Suprapubic skin (tissue), 4 donors: ENCODE measurements at places on chromosomes 1 and 21.
A peak's percentile ranks its signal among the peaks of the same experiment; 100 is the strongest.

GRCh38 chr1:91781371-91781825, 104.6 kb downstream of the TGFBR3 start:
- no peaks in the 10 kb centered on the region for H3K27me3 ChIP-seq
- peaks cover 71% of the 10 kb centered on the region for H3K4me1 ChIP-seq
- no peak for DNase-seq
- H3K4me3 ChIP-seq, result no peak overlapping the region
- no peaks in the 10 kb centered on the region for H3K36me3 ChIP-seq
- peak overlapping the region; percentile 36 for H3K27ac ChIP-seq

DNA sequence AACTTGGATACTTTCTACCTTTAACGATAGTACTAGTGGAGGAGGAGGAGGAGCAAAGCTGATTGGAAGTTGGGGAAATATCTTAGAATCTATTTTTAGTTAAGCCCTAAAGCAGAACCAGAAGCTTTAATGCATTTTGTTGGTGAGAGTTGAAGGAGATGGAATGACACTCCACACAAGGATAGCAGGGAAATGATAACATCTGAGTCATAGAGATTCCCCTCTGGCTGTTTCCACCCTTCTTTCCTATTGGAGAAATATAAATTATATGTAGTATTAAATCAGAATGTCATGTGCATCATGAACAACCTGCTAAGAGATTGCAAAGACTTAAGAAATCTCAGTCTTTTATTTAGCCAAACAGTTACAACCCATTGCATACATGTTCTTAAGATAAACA, 1357.7 kb downstream of the NCAM2 start:
- no peaks in the 10 kb centered on the region for H3K36me3 ChIP-seq
- no peaks in the 10 kb centered on the region for H3K27me3 ChIP-seq
- DNase-seq, result no peak
- no peak overlapping the region for H3K4me3 ChIP-seq
- no peak overlapping the region for H3K27ac ChIP-seq
- H3K4me1 ChIP-seq, result no peaks in the 10 kb centered on the region

DNA sequence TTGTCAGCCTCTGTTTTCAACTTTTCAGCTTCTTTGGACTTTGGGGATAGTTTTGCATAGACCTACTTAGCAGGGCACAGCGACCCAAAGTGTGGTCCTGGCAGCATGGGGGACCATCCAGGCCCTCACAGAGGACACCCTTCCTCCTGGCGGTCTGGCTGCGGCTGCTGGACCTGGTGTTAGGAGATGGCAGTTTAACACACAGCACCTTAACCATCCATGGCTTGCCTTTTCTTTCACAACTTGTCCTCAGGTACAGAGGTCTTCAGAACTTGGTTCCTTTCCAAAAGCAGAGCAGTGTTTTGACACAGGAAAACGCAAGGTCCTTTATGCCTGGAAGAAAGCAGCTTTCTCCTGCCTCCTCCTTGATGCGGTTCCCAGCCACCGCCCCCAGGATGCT, 68.1 kb downstream of the RHOU start:
- H3K27ac ChIP-seq, result no peak overlapping the region
- H3K4me3 ChIP-seq, result no peak overlapping the region
- H3K4me1 ChIP-seq, result peaks cover 14% of the 10 kb centered on the region

GRCh38 chr1:209457401-209458125, 126.0 kb upstream of the CAMK1G start:
- no peaks in the 10 kb centered on the region for H3K4me1 ChIP-seq
- H3K4me3 ChIP-seq, result no peak overlapping the region
- H3K27ac ChIP-seq, result no peak overlapping the region

DNA sequence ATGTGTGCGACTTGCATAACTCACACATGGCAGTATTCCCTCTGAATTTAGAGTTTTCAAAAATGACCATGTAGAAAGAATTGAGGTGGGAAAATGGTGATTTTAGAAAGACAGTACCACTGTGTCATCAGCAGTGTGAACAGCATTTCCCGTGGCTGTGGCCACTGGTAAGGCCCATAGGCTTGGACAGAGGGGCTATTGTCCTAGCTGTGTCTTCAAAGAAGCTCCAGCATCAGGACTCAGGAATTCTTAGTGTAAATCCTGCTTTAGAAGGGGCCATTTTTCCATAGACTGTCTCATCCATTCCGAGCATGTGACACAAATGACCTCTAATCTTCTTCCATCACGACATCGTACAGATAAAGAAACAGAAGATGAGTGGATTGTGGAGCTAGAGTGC, 119.3 kb upstream of the BACE2 start:
- H3K36me3 ChIP-seq, result no peaks in the 10 kb centered on the region
- peaks cover 12% of the 10 kb centered on the region for H3K27me3 ChIP-seq
- H3K4me1 ChIP-seq, result no peaks in the 10 kb centered on the region

DNA sequence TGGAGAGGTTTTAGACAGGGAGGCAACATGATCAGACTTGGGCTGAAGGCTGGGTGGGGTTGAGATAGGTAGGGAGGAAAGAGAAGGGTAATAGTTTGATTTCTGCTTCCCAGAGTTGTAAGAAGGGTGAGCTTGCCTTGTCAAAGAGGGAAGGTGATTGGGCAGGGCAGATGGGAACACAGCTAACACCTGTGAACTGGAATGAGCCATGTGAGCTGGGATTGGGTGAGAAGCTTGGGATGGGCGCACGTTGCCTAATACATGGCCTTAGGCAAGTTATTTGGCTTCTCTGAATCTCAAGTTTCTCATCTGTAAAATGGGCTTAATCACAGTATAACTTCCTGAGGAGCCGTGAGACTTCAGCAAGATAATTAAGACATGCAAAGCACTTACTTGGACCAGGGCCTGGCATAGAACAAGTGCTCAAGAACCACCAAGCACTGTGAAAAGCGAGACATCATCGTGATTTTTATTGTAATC, 33.8 kb upstream of the ID3 start:
- no peak overlapping the region for H3K4me3 ChIP-seq
- peak overlapping the region; percentile 69 for H3K27ac ChIP-seq
- DNase-seq, result no peak
- H3K27me3 ChIP-seq, result no peaks in the 10 kb centered on the region
- no peaks in the 10 kb centered on the region for H3K36me3 ChIP-seq

- DNase-seq, result no peak
Observed at GRCh38 chr21:32141318-32141633, 137.6 kb downstream of the MIS18A start.

DNA sequence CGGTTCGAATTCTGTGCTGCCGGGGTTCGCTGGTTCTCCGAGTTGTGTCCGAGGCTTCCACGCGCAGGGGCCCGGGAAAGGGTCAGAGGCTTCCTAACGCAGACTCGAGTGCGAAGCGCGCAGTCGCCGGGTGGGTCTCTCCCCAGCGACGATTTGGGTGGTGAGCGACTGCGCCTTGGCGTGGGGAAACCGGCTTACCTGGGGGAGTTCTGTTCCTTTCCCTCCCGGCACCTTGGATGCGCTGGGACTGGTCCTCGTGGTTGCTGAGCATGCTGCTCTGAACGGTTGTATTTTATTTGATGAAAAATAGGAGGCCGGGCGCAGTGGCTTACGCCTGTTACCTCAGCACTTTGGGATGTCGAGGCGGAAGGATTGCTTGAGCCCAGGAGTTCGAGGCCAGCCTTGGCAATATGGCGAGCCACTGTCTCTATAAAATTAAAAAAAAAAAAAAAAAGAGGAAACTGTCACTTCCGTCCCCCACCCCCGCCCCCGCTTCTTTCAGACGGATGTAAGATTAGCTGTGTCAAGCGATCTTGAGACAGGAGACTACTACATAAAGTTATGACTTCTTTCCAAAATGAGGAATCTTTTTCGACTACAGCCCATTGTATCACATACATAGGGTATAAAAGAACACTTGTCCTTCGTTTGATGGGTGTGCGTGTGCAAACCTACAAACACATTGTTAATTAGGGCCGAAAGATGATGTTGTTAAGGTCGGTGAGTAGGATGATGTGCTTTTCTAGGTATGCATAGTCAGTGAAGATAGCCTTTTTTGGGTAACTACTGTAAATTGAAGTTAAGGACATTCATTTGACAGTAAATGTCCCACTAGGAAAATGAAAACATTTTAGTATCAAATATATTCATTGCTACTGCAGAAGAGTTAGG, at the start of gene CCDC18:
Gene CCDC18 (plus strand): TSS at position 2 of the 891 bp plus-strand sequence. CDS start 2,638 bp downstream, outside the sequence.
- H3K27me3 ChIP-seq, result no peaks in the 10 kb centered on the region
- peak within 1 kb of the TSS; percentile 96 for H3K27ac ChIP-seq
- no peaks in the 10 kb centered on the region for H3K36me3 ChIP-seq
- H3K4me3 ChIP-seq, result peak within 1 kb of the TSS; percentile 65
- DNase-seq, result peak; percentile 80
- peaks cover 32% of the 10 kb centered on the region for H3K4me1 ChIP-seq

GRCh38 chr1:160741612-160742348, 2.7 kb downstream of the SLAMF7 start:
- H3K4me1 ChIP-seq, result no peaks in the 10 kb centered on the region
- no peak overlapping the region for H3K27ac ChIP-seq
- H3K36me3 ChIP-seq, result no peaks in the 10 kb centered on the region
- no peak overlapping the region for H3K4me3 ChIP-seq

DNA sequence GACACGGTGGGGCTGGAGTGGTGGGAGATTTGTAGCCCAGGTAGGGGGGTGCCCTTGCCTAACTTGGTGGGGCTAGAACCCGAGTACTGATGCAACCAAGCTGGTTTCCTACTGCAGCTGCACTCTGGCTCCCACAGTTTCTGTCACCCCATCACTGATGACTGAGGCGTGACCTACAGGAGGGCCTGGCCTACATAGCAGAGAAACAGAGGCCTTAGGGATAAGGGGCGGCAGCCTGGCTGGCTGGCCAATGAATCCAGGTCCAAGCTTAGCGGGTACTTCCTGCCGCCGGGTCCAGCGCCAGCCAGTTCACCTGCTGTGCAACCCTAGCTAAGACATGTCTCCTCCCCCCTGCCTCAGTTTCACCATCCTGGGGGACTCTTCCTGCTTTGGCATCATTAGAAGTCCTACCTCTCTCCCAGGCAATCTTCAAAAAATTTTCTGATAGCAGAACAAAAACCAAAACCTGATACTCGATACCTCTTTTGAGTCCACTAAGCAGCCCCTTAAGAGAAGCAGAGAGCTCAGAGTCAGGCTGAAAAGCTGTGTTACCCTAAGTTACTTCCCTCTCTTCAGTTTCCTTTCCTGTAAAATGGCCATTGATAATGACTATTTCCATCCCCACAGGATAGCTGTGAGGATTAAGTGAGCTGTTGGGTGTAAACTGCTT, 27.3 kb upstream of the RNF19B start:
- H3K4me3 ChIP-seq, result no peak overlapping the region
- H3K36me3 ChIP-seq, result no peaks in the 10 kb centered on the region
- no peaks in the 10 kb centered on the region for H3K27me3 ChIP-seq

DNA sequence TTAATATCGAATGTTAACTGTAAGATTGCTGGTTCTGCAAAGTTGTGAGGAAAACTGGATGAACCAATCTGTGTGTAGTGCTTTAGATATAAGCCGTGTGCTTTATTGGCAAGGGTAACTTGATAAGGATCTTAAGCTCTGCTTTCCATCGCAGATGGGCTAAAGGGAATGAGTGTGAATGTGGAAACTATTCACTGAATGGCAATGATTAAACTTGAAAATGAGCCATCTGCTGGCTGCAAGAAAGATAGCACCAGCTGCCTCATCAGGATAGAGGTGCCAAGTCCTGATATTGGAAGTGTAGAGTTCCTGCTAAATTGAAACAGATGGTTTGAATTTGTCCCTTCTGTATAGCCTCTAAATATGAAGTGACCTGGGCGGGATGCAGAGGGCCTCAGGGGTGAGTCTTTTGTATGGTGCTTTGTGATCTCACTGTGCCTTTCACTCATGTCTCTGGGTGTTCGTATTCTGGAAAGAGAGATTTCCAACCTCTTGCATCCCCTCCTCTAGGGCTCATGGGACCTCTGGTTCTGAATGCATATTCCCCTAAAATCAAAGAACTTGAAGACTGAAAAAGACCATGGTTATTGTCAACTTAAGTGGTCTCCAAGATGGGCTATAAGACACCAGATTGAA, 9.2 kb downstream of the FCRL3 start:
- H3K4me3 ChIP-seq, result no peak overlapping the region
- no peaks in the 10 kb centered on the region for H3K27me3 ChIP-seq
- H3K36me3 ChIP-seq, result no peaks in the 10 kb centered on the region

DNA sequence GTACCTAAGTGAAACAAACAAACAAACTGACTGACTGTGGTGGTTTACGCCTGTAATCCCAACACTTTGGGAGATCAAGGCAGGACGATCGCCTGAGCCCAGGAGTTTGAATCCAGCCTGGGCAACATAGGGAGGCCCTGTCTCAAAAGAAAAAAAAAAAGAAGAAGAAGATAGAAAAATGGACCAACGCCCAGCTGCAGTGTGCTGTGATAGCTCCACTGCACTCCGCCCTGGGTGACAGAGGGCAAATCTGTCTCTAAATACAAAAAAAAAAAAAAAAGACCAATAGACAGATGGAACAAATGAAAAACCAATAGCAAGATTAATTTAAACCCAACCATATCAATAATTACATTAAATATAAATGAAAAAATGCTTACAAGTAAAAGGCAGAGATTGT, 13.9 kb downstream of the AKR7A3 start:
- H3K27ac ChIP-seq, result no peak overlapping the region
- H3K27me3 ChIP-seq, result peaks cover 5% of the 10 kb centered on the region
- H3K4me1 ChIP-seq, result peaks cover 4% of the 10 kb centered on the region

DNA sequence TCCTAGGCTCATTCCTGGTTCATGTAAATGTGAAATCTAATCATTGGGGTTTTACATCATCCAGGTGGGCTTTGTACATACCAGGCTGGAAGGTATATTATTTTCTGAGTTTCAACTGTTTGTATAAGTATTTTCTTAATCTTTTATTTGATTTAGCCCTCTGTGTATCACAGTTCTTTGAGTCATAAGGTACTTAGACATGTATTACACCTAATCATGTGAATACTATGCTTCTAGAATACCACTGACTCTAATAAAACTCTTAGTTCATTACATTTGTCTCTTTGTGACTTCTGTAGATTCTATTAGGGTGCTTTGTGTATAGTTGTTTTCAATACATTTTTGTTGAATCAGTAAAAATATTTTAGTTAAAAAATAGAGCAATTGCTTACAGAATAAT, 92.8 kb downstream of the ZFYVE9 start:
- H3K36me3 ChIP-seq, result peaks cover 4% of the 10 kb centered on the region
- no peaks in the 10 kb centered on the region for H3K27me3 ChIP-seq
- no peaks in the 10 kb centered on the region for H3K4me1 ChIP-seq
- no peak for DNase-seq
- H3K4me3 ChIP-seq, result no peak overlapping the region
- no peak overlapping the region for H3K27ac ChIP-seq

- no peaks in the 10 kb centered on the region for H3K4me1 ChIP-seq
- no peak for DNase-seq
- H3K27ac ChIP-seq, result no peak overlapping the region
- no peaks in the 10 kb centered on the region for H3K36me3 ChIP-seq
- no peak overlapping the region for H3K4me3 ChIP-seq
Observed at GRCh38 chr1:74485622-74486021, 26.8 kb downstream of the LRRC53 start.
